ENCODE measurements at places on chromosomes 13 and 19. TPM values are rescaled to one million over a fixed set of nuclear protein-coding genes. Genes with fewer than 3 reads are reported as not detected.

DNA sequence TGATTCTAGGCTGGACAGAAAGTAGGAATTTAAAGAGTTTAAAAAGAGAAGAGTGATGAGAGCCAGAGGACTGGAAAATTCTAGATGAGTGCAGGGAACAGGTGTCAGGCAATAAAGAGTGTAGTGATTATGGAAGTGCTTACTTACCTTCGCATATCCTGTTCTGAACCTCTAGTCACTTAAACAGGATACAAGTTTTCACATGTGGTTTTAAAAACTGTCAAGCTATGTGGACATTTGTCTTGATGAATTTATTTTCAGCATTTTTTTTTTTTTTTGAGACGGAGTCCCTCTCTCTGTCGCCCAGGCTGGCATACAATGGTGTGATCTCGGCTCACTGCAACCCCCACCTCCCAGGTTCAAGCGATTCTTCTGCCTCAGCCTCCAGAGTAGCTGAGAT lies 34.3 kb upstream of the IL17D start:
- H3K4me1 ChIP-seq, result no peaks in the 10 kb centered on the region
- no peaks in the 10 kb centered on the region for H3K27me3 ChIP-seq
- no peaks in the 10 kb centered on the region for H3K36me3 ChIP-seq
- DNase-seq, result no peak

DNA sequence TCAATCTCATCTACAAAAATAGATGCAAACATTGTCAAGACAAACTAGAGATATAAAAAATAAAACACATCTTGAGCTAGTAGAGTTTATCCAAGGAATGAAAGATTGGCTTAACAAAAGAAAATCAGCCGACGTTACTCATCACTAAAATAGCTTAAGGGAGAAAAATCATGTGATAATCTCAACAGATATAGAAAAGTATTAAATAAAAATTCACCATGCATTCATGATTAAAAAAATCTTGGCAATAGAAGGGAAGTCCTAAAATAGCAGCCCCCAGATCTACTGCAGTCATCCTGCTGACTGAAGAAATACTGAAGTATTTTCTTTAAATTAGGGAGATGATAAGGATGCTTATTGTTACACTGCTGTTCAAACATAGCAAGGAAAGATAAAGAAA lies 12.6 kb upstream of the DCLK1 start:
- H3K27ac ChIP-seq, result no peak overlapping the region
- H3K4me1 ChIP-seq, result no peaks in the 10 kb centered on the region
- no peak overlapping the region for H3K4me3 ChIP-seq
- no peaks in the 10 kb centered on the region for H3K27me3 ChIP-seq
- no peaks in the 10 kb centered on the region for H3K36me3 ChIP-seq
- no peak for DNase-seq

GRCh38 chr19:21586311-21587116 lies 81.1 kb downstream of the ZNF429 start:
- no peak overlapping the region for H3K27ac ChIP-seq
- H3K36me3 ChIP-seq, result no peaks in the 10 kb centered on the region
- peak overlapping the region; percentile 59 for H3K4me3 ChIP-seq
- DNase-seq, result peak; percentile 19
- H3K27me3 ChIP-seq, result no peaks in the 10 kb centered on the region

GRCh38 chr19:40650749-40651305 lies 39.6 kb downstream of the NUMBL start:
- peaks cover 19% of the 10 kb centered on the region for H3K4me1 ChIP-seq
- H3K27ac ChIP-seq, result peak overlapping the region; percentile 28
- H3K4me3 ChIP-seq, result no peak overlapping the region
- no peak for DNase-seq
- H3K36me3 ChIP-seq, result no peaks in the 10 kb centered on the region
- no peaks in the 10 kb centered on the region for H3K27me3 ChIP-seq

DNA sequence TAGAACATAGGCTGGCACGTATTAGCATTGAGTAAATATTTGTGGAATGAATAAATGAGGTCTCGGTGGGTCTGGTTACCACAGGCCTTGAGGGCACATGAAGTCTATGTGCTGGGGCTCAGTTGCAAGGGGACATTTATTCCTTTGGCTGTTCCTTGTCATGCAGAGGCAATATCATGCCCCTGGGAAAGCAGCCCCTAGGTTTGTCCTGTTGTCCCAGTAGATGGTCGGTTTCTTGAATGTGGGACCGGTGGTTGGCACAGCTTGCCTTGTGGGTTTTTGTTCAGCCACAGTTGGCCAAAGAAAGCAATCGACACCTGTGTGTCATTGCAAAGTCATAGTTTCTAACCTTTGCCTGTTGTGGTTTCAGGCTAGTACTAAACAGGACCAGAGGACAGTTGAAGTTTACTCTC lies 24.7 kb upstream of the GPR183 start:
- no peak for DNase-seq
- H3K36me3 ChIP-seq, result no peaks in the 10 kb centered on the region
- no peak overlapping the region for H3K27ac ChIP-seq

DNA sequence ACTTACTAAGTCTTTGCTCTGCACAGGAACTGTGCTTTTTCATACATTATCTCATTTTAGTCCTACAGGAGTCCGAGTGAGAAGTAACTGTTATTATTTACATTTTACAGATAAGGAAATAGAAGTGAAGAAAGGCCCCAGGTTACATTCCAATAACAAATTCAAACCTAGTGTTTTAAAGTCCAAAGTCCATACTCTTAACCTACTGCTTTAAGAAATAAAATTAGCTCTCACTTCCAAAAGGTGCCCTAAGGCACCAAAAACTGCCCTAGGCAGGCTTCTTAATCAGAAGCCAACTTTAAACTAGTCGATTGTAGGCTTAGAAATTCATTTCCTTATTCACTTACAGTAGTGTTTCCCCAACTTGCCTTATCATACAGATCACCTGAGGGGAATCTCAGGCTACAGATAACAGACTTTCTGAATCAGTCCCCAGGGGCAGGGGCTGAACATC lies 555.9 kb downstream of the DIAPH3 start:
- H3K27me3 ChIP-seq, result no peaks in the 10 kb centered on the region
- no peak for DNase-seq
- H3K4me3 ChIP-seq, result no peak overlapping the region
- H3K27ac ChIP-seq, result no peak overlapping the region
- peaks cover 7% of the 10 kb centered on the region for H3K4me1 ChIP-seq

PLIN3 gene
- 85.5 TPM for total RNA-seq

SLC8A2 gene
- 36.4 TPM for total RNA-seq

LRRC8E gene
- total RNA-seq, result 1.5 TPM

SMIM24 gene
- total RNA-seq, result 99.9 TPM

SLC25A42 gene
- total RNA-seq, result 6.8 TPM

CATSPERD gene
- total RNA-seq, result not detected

SIGLEC6 gene
- total RNA-seq, result 4.4 TPM

BRSK1 gene
- 1.4 TPM for total RNA-seq

ZNF460 gene
- 82.7 TPM for total RNA-seq

TBXA2R gene
- not detected for total RNA-seq

CDX2 gene
- total RNA-seq, result 199 TPM

DOCK9 gene
- total RNA-seq, result 44.5 TPM

Measured in transverse colon (tissue), 4 donors.